Uterus (tissue), 4 donors: ENCODE measurements at places on chromosomes 13 and 19.

DNA sequence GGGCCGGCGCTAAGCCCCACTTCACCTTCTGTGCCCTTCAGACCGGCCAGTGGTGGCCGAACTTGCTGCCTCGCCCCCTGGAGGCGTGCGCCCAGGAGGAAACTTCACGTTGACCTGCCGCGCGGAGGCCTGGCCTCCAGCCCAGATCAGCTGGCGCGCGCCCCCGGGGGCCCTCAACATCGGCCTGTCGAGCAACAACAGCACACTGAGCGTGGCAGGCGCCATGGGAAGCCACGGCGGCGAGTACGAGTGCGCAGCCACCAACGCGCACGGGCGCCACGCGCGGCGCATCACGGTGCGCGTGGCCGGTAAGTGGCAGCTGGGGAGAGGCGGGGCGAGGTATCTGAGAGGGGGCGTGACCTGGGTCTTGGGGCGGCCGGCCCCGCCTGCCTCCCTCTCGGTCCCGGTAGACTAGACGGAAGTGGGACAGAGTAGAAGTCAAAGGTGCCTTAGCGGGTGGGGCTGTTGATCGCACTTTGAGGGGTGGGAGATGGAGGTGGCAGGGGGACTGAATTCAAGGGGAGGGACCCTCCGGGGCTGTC is 5.6 kb downstream of the ICAM5 start:
- no peak for DNase-seq

DNA sequence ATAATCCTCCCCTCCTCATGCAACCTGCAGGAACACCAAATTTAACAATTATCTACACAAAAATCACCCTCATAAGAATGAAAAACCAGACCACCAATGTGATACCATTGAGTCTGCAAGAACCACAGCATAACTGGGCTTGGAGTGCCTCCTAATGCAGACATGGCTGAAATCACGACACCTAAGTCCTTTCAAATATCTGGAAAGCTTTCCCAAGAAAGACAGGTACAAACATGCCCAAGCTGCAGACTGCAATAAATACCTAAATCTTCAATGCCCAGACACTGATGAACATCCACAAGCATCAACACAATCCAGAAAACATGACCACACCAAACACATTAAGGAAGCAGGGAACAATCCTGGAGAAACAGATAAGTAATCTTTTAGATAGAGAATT is 417.1 kb downstream of the LMO7 start:
- DNase-seq = no peak

GRCh38 chr19:14715841-14716240 is 26.0 kb downstream of the ZNF333 start:
- DNase-seq = no peak

DNA sequence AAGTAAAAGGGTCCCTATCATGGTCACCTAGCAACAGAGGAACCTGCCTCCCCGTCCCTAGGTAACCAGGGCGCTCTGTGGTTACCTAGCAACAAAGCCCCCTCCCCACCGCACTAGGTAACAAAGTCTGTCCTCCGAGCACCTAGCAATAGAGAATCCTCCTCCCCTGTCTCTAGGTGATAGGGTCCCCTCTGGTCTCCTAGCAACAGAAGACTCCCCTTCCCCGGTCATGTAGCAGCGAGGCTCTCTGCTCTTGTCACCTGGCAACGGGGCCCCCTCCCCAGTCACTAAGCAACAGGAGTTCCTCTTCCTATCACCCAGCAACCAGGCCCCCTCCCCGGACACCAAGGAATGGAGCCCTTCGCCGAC is 307 bp downstream of the JOSD2 start:
- no peak for DNase-seq

DNA sequence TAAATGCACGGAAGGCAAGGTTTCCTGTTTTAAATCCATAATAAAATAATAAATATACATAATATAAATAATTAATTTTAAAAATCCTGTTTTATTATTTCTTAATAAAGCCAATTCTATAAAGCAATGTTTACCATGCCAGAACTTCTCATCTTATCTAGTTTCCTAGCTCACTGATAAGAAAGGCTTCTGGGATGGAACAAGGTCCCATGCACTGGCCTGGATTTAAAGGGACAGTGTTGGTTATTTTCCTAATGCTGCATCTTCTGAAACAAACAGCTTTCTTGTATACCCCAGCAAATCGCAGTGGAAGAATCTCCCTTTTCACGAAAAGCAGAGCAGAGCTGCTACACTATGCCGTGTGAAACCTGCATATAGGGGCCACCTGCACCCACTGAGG is 68.8 kb downstream of the LNX2 start:
- DNase-seq = no peak

- DNase-seq = peak; percentile 39
Observed at GRCh38 chr13:74135326-74136083, 1.3 kb upstream of the KLF12 start.

DNA sequence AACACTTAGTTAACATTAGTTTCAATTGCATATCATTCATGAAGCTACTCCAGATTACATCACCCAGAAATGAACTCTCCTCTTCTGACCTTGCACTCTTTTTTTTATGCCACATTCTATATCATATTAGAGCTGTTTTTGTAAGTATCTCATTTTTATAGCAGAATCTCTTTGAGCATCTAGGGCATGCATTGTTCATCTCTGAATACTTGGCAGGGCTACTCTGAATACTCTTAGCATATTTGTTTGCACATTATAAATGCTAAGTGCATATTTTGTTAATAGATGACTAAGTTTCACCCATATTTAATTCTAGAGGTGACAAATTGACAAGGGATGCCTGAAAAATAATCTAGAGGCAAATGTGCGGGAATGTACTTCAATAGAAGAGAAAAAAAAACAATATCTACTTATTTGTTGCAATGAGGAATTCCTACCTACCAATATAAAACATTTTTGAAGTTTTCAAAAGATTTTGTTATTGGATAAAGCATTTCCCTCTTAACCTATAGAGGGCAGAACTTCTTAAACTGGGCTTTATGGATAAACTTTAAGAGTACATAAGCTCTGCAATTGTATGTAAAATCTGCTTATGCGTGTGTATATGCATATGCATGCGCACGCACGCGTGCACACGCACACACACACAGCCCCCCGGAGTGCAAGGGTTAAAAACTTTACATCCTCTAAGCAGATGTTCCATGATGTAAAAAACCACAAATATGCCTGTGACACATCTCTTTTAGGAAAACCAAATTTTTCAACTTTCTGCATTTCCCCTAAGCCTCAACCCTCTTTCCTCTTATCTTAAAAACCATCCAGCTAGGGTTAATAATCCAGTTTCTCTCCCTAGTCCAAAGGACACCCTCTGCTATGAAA is 73.0 kb upstream of the OXGR1 start:
- no peak for DNase-seq

DNA sequence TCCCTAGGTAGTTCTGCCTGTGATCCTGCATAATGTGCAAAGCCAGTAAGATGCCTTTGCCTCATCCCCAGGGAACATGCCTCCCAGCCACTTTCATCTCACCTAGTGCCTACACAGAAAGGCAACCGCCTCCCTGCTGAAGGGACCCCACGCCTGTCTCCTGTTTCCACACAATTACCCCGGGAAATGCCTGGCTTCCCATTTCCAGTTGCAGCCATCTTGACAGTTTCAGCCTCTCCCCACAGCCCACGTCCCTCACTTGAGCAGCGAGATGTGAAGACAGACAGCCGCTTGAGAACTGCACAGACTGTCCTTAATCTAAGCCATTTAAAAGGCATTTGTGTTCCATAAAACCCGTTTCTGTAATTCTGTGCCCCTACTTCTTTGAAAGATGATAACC is 4.7 kb upstream of the UQCRFS1 start:
- DNase-seq = no peak

DNA sequence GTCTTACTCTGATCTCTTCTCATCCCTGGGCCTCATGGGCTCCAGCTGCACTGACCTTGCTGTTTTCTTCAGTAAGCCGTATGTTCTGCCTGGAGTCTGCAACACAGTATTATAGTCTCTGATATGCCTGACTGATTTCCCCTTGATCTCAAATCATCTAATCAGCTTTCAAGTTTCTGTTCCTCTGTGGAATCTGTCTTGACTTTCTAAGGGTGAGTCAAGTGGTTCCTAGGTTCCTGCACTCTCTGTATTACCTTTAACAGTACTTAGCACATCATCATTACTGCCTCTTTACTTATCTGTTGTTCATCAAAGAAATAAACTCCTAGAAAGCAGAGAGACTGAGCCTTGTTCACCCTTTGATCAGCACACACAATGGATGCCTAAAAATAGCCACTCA is 350.7 kb downstream of the LMO7 start:
- DNase-seq = no peak

GRCh38 chr19:51075998-51076397 is 6.7 kb downstream of the KLK14 start:
- no peak for DNase-seq

DNA sequence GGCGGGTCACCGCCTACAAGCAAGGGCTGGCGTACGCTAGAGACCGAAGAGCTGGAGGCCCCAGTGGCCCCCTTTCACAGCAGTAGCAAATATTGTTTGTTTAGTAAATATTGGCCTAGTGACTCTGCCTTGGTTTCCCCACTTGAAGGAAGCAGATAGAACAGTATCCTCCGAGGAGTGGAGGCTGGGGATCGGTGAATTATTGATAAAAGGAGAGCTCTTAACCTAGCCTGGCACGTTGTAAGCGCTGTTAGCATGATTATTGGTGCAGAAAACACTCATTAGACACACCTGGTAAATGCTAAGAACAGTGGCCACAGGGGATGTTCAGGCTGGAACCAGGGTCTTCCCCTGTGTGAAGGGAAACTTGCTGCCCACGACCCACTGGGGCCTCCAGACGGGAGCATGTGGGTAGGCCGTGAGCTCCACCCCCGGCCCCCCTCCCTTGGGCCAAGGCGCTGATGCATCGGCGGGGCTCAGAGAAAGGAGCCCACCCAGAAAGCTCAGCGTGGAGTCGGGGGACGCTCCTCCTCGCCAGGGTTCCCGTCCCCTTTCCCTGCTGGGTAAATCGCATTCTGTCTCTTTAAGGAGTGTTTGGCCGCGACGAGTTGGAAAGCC is 2.3 kb downstream of the IER2 start:
- DNase-seq = no peak

- no peak for DNase-seq
Observed at GRCh38 chr13:45941261-45941660, 89.7 kb upstream of the SIAH3 start.

GRCh38 chr13:107669391-107669993 is 545.8 kb downstream of the LIG4 start:
- DNase-seq = no peak

DNA sequence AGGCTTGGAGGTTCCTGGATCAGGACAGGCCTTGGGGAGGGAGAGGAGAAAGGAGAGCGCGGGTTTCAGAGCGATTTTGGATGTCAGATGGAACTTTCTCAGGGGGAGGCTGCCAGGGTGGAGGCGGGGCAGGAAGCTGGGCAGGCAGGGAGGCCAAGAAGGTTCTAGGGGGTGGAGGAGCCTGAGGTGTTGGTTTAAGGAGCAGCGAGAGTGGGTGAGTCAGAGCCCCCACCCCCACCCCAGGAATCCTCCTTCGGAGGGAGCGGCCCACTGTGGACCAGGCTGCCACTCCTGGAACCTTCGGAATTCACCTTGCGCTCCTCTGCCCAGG is 15.9 kb upstream of the NOP53 start:
- DNase-seq = peak; percentile 79

- no peak for DNase-seq
Observed at GRCh38 chr13:31898378-31899071, 133.0 kb upstream of the FRY start.

DNA sequence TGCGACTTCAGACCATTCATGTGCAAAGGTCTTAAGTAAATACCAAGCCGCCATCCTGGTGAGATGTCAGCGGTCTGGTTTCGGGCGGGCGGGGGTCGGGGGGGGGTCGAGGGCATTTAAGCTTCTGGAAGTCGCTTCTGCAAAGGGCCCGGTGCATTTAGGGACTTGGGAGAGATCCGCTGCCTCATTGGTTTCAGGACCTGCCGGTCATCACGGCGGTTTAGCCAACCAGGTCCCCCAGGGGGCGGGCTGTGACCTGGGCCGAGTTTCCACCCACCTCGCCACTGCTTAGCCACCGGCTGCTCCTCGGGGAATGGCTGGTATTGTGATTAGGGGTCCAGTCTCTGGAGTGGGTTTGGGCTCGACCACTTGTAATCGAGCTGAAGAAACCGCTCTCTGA is 7.8 kb downstream of the ANKLE1 start:
- peak; percentile 57 for DNase-seq

DNA sequence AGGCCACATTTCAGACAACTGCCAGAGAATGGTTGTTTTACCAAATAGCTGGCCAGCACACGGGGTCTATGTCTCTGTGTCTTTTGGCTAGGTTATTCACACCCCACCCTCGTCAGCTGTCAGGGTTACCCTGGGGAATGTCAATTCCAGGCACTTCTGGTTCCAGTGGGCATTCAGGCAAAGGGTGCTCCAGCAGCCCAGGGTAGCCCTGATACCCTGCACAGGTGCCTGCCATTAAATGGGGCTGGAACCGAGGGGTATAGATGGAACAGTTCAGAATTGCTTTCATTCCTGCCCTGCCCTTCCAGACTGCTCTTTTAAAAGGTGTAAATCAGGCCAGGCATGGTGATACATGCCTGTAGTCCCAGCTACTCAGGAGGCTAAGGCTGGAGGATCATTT is 43.2 kb upstream of the HOMER3 start:
- no peak for DNase-seq

DNA sequence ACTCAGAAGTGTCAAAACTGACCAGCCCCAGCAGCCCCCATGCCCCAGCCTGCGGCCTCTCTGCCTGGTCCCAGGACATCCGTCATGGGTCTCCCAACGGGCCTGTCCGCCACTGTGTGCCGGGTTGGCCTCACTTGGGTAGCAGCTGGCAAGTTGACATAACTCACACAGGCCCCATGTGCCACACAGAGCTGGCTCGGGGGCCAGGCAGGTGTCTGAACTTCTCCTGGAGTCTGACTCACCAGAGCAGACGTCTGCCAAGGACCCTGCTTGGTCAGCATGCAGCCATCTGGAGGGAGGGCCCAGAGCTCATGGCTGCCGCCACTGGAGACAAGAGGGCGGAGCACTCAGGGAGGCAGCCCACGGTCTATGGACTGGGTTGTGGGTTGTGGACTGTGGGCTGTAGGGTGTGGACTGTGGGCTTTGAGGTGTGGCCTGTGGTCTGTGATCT is 32.0 kb upstream of the TMEM255B start:
- no peak for DNase-seq

GRCh38 chr19:10611907-10612306 is 13.4 kb upstream of the SLC44A2 start:
- DNase-seq = no peak

DNA sequence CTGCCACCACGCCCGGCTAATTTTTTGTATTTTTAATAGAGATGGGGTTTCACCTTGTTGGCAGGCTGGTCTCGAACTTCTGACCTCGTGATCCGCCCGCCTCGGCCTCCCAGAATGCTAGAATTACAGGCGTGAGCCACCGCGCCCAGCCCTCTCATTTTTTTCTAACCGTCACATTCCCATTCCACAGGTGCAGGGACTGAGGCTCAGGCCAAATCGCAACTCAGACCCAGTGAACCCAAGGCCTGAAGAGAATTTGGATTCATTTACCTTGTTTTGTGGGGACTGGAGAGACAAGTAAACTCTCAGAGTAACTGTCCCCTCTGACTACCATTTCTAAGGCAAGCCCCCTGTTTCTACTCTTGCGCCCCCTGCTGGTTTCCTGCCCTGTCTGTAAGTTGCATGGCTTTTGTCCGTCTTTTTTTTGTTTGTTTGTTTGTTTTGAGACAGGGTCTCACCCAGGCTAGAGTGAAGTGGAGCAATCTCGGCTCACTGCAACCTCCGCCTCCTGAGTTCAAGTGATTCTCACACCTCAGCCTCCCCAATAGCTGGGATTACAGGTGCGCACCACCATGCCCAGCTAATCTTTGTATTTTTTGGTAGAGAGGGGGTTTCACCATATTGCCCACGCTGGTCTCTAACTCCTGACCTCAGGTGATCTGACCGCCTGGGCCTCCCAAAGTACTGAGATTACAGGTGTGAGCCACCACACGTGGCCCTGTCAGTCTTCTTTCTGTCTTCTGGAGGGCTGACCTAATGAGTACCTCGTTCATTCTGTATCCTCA is 2.3 kb upstream of the STRN4 start:
- peak; percentile 57 for DNase-seq
